ENCODE measurements at places on chromosomes 16 and 17. TPM values are rescaled to one million over a fixed set of nuclear protein-coding genes. Genes with fewer than 3 reads are reported as not detected.

TMEM238L gene
- 4.7 TPM for total RNA-seq

KRT20 gene
- total RNA-seq = 203 TPM

ITGA3 gene
- 218 TPM for total RNA-seq

TANGO6 gene
- 3.6 TPM for total RNA-seq

KPNA2 gene
- 150 TPM for total RNA-seq

FOXF1 gene
- total RNA-seq = not detected

LPO gene
- total RNA-seq = not detected

MT1G gene
- total RNA-seq = 1.5 TPM

OTOP2 gene
- total RNA-seq = not detected

- DNase-seq = no peak
Observed at GRCh38 chr16:4767872-4768548, 1.0 kb upstream of the ZNF500 start.

- no peak for DNase-seq
Observed at GRCh38 chr17:14359163-14360020, 58.5 kb downstream of the HS3ST3B1 start.

GRCh38 chr16:69465881-69466280 lies 41.5 kb downstream of the CYB5B start:
- DNase-seq = no peak

GRCh38 chr17:41301204-41301790 lies 1.4 kb downstream of the KRTAP29-1 start:
- no peak for DNase-seq

GRCh38 chr16:81639931-81640680 lies 139.0 kb upstream of the PLCG2 start:
- no peak for DNase-seq

DNA sequence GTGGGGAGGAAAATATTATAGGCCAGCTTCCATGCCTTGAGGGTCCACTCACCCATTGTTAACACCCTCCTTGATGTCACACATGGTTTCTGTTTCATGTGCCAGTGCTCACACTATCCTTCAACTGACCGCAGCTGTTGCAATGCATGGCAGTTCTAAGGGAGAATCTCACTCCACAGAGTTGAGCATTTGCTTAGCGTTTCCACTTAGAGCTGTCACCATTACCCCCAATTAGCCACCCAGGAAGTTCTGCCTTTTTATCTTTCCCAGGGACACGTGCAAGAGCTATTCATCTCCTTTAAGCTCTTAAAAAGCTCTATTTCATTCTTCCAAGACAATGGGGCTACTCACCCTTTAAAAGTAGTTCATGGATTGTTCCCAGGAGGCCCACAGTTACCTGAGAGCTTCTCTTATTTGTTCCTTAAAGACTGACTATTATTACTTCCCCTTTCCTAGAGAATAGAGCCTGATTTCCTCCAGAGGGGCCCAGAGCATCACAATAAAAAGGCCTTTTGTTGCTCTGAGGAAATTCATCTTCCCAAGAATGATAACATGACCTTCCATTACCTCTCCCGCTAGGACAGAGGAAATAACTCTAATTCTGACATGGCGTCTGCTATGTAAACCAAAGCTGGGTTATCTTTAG lies 126.8 kb downstream of the CACNG3 start:
- no peak for DNase-seq

- DNase-seq = no peak
Observed at GRCh38 chr17:67902511-67903231, 77.4 kb downstream of the BPTF start.

- no peak for DNase-seq
Observed at GRCh38 chr17:63395075-63395805, 50.9 kb downstream of the CYB561 start.

- DNase-seq = peak; percentile 42
Observed at GRCh38 chr17:7484919-7485377, 782 bp downstream of the POLR2A start.

GRCh38 chr17:76174037-76174436 lies 33.0 kb upstream of the FOXJ1 start:
- no peak for DNase-seq

DNA sequence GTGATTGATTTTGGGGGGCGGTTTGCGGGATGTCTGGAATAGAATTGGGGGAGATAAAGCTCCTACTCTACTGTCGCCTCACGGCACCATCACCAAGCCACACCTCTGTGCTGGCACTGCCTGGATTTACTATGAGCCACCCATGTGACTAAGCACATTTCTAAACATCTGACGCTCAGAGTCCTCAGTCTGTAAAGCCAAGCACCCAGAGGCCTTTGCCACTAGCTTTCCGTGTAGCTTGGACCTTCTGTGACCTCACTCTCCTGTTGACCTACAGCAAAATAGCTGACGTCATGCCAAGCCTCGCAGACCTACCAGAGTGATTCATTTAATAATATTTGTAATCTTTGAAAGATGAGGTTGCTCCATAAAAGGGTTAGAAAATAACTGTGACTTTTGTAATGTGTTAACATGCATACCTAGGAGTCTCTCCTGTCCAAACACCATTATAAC lies 38.5 kb upstream of the MYOCD start:
- peak; percentile 35 for DNase-seq

GRCh38 chr16:69926241-69926640 lies 24.9 kb upstream of the CLEC18A start:
- DNase-seq = no peak

- DNase-seq = no peak
Observed at GRCh38 chr16:85492295-85492864, 120.7 kb upstream of the GSE1 start.

- DNase-seq = no peak
Observed at GRCh38 chr16:85969159-85969558, 70.2 kb downstream of the IRF8 start.

DNA sequence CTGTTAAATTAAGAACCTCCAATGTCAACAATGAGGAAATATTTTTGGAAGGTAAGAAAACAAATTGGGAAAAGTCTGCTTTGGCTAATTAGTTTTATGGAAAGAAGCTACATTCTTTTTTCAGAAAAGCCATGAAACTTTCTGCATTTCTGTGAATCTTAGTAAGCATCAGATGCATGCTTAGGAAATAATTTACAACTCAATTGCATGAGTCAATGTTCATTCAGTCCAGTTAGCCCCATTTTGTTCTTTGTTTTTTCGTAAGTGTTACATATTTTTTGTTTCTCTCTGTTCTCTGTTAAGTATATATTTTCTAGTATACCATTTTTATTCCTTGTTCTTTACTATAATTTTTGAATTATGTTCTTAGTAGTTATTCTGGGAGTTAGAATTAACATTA lies 195.2 kb upstream of the KIF2B start:
- DNase-seq = no peak

- no peak for DNase-seq
Observed at GRCh38 chr17:3981455-3981854, 17.2 kb upstream of the ATP2A3 start.

Measured in HT-29 (cell line).